ENCODE measurements at places on chromosomes 11 and 22. TPM values are rescaled to one million over a fixed set of nuclear protein-coding genes. Genes with fewer than 3 reads are reported as not detected.

GRCh38 chr11:1559111-1559951 is 12.7 kb downstream of the DUSP8 start:
- H3K27ac ChIP-seq = peak overlapping the region; percentile 86
- H3K36me3 ChIP-seq = peaks cover 95% of the 10 kb centered on the region
- no peaks in the 10 kb centered on the region for H3K27me3 ChIP-seq
- H3K4me3 ChIP-seq = no peak overlapping the region
- no peak for DNase-seq
- H3K4me1 ChIP-seq = peaks cover 70% of the 10 kb centered on the region

DNA sequence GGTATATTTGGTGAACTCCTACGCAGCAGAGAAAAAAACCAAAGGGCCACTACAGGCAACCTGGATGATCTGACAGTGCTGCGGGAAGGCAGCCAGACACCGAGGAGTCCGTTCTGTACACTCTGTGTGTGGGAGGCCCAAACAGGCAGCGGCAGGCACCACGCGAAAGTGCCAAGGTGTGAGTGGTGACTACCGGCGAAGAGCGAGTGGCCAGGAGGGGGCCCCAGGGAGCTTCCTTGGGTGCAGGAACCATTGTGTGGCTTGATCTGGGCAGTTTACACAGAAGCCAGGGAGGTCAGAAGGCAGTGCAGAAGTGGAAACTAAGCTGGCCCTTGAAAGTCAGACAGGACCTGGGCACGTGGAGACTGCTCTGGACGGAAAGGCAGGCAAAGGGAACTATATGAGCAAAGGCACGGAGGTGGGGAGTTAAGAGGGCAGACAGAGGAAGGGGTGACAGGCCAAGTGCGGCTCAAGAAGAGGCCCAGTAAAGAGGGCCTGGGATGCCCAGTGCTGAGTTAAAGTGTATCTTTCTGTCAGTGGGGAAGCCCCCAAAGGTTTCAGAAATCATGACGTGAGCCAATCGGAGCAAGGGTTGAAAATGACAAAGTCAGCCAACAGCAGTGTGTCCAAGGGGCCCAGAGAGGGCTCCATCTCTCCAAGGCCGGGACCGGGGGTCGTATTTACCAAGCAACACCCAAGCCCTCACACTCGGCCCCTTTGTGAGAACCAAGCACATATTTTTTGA is 10.6 kb downstream of the TMEM184B start:
- H3K4me3 ChIP-seq = no peak overlapping the region
- peaks cover 59% of the 10 kb centered on the region for H3K4me1 ChIP-seq
- peaks cover 10% of the 10 kb centered on the region for H3K36me3 ChIP-seq
- no peak for DNase-seq
- peak overlapping the region; percentile 22 for H3K27ac ChIP-seq

Gene UBQLN3
- not detected for polyA plus RNA-seq

- H3K27ac ChIP-seq = no peak overlapping the region
- H3K4me1 ChIP-seq = no peaks in the 10 kb centered on the region
- DNase-seq = no peak
- H3K36me3 ChIP-seq = no peaks in the 10 kb centered on the region
Observed at GRCh38 chr11:71179877-71180605, 72.3 kb downstream of the SHANK2 start.

DNA sequence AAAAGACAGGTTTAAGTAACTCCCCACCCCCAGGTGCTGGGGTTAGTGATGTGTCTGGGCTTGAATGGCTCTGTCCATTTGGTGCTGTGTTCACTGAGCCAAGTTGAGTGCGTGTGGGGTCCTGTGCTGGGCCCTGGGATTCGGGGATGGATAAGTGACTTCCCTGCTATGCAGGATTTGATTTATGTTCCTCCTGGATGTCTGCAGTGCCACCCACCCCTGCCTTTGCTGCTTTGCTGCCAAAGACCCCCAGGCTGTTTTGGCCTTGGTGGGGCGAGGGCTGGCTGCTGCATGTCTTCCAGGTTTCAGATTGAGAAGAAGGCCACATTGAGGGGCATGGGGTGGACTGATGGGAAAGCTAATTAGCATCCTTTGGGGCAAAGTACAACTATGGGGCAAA is 77.9 kb upstream of the PARVG start:
- no peak overlapping the region for H3K4me3 ChIP-seq
- H3K27me3 ChIP-seq = no peaks in the 10 kb centered on the region
- no peaks in the 10 kb centered on the region for H3K4me1 ChIP-seq
